Activated T-cell treated with anti-CD3 and anti-CD28 coated beads for 24 hours (primary cell): ENCODE measurements at places on chromosomes 11 and 22.

- DNase-seq: no peak
Observed at GRCh38 chr22:36358533-36359469, 29.0 kb downstream of the MYH9 start.

DNA sequence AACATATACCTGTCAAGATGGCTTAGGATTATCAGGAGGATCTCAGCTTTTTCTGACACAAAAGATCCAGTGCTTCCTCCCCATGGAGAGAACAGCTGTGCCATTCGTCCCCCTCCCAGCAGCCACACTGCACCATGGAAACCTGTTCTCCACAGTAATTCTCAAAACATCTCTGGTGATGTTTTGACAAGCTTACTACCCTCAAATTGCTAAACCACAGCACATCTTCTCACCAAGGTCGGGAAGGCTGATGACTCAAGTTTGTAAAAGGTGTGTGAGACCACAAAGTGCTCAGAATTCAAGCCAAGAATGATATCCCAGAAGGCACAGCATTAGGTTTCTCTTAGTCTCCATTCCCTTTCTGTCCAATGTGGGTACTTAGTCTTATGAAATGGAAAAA lies 3.9 kb upstream of the RAB38 start:
- no peak for DNase-seq

GRCh38 chr11:126406368-126406767 lies 50.9 kb downstream of the ST3GAL4 start:
- no peak for DNase-seq

GRCh38 chr11:47533690-47534151 lies 19.2 kb downstream of the CELF1 start:
- no peak for DNase-seq

GRCh38 chr11:71135112-71135511 lies 117.3 kb downstream of the SHANK2 start:
- DNase-seq: no peak

- DNase-seq: no peak
Observed at GRCh38 chr11:75507571-75507970, 18.2 kb downstream of the GDPD5 start.

- no peak for DNase-seq
Observed at GRCh38 chr11:17012712-17013547, 1.3 kb downstream of the PLEKHA7 start.

GRCh38 chr11:78469896-78470295 lies 52.3 kb upstream of the GAB2 start:
- DNase-seq: no peak

DNA sequence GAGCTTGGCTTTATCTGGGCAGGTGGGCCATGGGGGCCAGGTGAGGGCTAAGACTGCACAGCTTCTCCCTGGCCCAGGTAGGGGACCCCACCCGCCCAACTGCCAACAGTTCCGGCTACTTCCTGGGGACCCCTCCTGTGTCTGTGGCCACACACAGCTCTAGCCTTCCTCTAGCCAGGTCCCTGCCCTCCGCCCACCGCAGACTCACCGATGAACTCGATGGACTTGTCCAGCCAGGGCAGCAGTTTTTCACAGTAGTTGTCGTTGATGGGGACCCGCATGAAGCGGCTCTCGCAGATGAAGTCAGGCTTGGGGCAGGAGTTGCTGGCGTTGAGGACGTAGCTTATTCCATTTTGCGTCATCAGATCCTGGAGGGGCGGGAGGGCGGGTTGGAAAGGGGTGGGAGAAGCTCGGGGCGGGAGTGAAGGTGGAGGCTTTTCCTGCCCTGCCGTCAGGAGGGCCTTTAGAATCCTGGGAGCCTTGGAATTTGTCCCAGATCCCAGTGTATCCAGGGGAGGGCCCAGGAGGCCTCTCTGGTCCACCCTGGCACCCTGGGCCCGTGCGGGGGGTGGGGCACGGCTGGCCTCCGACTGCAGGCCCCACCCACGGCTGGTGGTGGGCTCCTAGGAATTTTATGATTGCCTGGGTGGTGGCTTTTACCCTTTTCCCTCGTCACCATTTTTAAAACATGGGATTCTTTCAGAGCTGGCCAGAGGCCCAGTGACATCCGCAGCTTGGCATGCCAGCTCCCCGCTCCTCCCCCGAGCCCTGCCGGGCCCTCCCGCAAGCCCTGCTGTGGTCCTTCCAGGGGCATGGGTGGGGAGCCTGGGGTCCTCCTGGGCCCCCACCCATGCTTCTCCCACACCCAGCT lies 13.9 kb downstream of the DUSP8 start:
- no peak for DNase-seq

DNA sequence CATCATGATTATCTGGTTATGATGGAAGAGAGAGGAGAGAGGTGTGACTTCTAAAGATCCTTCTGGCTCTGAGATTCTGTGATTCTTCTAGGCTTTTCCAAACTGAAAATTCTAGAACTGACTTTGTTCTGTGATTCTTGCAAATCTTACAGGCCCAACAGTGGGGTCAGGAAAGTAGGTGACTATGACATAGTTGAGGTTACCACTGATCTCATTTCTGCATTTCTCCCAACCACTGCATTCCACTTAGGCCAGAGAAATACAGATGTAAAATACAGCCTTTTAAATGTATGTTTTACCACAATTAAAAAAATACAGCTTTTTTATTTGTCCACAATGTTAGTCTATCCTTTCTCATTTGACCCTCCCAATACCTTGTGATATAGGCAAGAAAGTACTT lies 83.7 kb downstream of the STIM1 start:
- no peak for DNase-seq

- no peak for DNase-seq
Observed at GRCh38 chr11:2770761-2771301, 71.0 kb upstream of the KCNQ1OT1 start.

DNA sequence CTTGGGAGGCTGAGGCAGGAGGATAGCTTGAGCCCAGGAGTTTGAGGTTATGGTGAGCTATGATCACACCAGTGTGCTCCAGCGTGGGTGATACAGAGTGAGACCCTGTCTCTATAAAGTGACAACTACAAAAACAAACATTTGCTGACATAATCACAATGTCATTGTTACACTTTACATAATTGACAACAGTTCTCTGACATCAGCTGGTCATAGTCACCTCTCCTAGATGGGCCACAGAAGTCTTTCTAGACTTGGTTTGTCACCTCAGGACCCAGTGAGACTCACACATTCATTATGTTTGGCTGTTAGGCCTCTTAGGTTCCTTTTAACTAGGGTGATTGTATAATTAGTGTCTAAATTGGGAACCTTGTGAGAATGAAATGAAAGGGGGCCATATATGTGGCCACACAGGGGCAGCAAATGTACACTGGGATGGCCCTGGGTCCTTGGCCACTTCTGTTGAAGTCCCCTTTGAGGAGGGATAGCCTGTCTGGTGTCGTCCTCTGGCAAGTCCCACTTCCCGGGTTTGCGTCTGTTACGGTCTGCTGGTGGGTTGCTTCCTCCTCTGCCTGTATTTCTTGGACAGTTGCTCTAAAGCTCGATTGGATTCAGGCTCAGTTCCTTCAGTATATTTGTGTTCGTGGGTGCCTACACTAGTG lies 5.8 kb upstream of the PPIL2 start:
- DNase-seq: no peak

GRCh38 chr22:33350961-33351360 lies 292.8 kb upstream of the SYN3 start:
- DNase-seq: no peak

GRCh38 chr11:70521475-70522308 lies 123.4 kb downstream of the CTTN start:
- DNase-seq: no peak

- no peak for DNase-seq
Observed at GRCh38 chr11:131568318-131568717, 197.9 kb downstream of the NTM start.

GRCh38 chr22:22959147-22959827 lies 71.7 kb downstream of the IGLL5 start:
- peak; percentile 68 for DNase-seq

- no peak for DNase-seq
Observed at GRCh38 chr22:28103596-28103995, 184.5 kb upstream of the PITPNB start.

DNA sequence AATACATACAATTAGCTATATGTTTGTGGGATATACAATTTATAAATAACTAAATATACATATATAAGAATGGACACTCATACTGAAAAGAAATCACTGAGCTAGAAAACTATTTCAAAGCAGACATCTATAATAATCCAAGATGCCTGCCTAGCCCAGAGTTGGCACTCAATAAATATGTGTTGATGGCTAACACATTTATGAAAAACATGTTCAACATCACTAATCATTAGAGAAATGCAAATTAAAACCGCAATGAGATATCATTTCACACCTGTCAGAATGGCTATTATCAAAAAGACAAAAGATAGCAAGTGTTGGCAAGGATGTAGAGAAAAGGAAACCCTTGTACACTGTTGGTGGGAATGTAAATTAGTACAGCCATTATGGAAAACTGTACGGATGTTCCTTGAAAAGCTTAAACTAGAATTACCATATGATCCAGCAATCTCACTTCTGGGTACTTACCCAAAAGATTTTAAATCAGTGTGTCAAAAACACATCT lies 29.8 kb downstream of the POU2AF1 start:
- DNase-seq: no peak

GRCh38 chr11:10978198-10978597 lies 120.3 kb upstream of the ZBED5 start:
- no peak for DNase-seq

DNA sequence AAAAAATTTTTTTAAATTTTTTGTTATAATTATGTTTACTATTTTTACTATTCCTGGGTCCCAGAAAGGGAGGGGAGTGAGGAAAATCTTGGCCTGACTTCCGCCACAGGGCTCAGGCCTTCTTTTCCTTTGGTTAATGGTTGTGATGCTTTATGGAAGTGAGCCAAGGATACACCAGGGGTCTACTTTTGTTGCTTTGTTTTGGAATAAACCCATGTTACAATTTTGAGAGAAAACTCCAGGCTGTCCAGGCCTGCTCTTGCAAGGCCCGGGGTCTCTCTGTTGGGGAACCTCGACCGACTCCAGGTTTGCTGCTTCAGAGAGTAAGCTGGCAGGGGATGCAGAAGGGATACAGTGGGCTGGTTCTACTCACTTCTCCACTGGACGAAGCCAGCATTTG lies 84.7 kb downstream of the ABTB2 start:
- DNase-seq: no peak

- no peak for DNase-seq
Observed at GRCh38 chr11:121229495-121230215, 62.9 kb upstream of the SC5D start.

- DNase-seq: peak; percentile 67
Observed at GRCh38 chr22:28955817-28956216, 72.4 kb downstream of the ZNRF3 start.

DNA sequence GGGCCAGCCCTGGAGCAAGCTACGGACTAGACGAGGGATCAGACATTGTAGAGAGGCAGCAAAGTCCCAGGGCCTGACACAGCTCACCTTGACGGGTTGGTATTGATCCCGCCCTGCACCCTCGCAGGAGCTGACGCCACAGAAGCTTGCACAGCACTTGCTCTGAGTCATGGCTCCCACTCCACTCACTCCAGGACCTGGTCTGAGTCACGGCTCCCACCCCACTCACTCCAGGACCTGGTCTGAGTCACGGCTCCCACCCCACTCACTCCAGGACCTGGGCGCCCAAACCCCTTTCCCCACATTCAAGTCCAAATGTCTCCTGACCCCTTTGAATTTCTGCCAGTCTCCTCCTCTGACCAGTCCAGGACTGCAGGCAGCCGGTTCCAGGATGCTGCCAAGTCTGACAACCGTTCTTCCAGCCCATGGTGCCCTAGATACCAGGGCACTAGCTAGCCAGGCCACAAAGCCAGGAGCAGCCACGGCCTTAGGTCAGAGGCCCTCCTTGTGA lies 6.0 kb upstream of the PNPLA5 start:
- DNase-seq: no peak

DNA sequence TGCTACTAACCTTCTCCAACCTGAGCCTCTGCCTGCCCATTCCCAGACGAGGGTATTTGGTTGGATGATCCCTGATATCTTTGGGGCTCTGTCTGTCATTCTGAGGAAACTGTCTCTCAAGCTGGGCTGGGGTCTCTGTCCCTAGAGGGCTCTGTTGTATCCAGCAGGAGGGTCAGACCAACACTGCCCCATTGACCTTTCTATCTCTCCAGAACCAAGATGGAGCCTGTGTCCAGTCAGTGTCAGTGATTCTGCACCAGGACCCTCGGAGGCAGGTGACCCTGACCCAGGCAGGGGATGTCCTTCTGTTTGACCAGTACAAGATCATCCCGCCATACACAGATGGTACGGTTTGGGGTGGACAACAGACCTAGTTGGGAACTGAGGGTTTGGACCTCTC lies 21.9 kb downstream of the OTOG start:
- DNase-seq: no peak

DNA sequence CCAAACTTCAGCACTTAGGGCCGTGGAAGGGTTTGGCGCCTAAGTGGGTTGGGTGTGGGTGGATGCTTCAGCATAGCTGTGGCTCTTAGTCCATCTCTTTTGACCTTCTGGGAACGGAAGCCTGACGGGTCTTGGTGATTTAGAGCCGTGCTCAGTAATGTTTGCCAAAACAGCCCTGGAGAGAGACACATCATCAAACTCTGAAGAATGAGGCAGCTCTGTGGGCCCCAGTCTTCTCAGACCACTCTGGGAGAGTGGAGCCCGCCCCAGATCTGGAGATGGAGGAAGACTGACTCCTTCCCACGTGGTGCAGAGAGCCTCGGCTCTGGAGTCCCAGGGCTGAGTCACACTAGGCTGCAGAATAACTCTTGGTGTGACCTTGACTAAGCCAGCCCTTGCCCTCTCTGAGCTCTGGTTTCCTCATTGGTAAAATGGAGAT lies 168.9 kb downstream of the C11orf91 start:
- DNase-seq: no peak

GRCh38 chr11:70108250-70108649 lies 30.1 kb downstream of the ANO1 start:
- DNase-seq: no peak

DNA sequence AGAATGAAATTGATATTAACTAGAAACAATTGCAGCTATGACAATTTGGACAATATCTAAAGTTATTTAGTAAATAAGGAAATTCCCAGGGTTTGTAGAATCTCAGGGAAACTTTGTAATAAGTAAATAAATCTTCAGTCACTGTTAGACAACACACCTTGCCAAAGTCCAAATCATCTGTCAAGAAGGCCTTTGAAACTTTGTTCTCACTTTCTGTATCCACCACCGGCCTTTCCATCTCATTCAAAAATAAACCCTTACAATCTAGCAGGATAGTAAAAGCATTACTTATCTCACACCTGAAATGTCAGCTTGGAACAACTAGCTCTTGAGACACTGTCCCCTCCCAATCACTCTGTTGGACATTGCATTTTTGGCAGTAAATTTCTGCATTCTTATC lies 7.9 kb downstream of the NNMT start:
- no peak for DNase-seq

DNA sequence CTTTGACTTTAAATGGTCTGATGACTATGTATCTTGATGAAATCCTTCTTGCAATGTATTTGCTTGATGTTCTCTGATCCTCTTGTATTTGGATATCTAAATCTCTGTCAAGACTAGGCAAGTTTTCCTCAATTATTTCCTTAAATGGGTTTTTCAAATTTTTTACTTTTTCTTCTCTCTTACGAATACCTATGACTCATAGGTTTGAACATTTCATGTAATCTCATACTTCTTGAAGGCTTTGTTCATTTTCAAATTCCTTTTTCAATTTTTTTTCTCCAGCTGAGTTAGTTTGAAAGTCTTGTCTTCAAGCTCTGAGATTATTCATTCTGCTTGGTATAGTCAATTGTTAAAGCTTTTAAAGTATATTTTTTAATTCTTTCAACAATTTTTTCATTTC lies 13.1 kb downstream of the OR10W1 start:
- no peak for DNase-seq

- no peak for DNase-seq
Observed at GRCh38 chr11:83609191-83609590, 323.0 kb upstream of the CCDC90B start.
